ENCODE measurements at places on chromosomes 1 and 21. TPM values are rescaled to one million over a fixed set of nuclear protein-coding genes. Genes with fewer than 3 reads are reported as not detected.
A peak's percentile ranks its signal among the peaks of the same experiment; 100 is the strongest.

DNA sequence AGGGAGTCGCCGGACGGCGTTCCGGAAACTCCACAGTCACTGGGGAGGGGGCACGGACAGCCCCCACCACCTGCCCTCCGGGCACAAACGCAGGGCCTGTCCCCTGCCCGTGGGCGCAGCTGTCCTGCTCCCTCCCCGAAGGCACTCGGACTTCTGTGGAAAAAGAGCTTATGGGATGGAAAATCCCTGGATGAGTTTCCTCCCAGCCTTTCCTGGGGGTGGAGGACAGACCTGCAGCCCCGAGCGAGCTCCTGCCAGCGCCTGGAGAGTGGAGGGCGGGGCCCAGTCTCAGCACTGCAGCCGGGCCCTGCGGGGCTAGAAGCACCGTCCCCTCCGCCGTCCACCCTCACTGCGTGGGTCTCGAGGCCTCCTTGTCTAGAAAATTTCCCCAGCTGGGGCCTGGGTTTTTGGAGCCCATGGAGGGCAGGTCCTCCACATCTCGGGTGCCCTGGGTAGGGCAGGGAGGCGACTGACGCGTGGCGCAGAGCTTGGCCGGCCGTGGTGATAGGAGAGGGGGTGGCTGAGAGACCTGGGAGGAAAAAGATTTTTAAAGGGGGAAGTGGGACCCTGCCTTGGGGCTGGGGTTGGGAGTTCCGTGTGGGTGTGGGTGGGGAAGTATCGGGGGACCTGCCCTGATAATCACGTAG lies 6.4 kb upstream of the COL6A1 start:
- DNase-seq = no peak

DNA sequence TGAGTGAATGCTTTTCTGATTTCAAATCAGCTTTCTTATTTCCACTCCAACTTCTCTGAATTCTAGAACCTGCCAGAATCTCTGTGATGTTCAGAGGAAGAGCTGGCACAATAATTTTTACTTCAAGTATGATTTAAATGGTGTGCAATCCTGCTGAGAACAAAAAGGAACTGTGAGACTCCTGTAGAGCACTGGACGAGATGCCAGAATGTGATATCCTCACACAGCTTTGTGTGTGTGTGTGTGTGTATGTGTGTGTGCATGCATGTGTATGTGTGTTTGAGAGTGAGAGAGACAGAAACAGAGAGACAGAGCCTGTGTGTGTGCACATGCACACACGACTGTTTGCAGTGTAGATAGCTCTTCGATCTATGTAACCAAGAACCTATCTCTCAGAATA lies 713.6 kb upstream of the ZP4 start:
- DNase-seq = no peak

DNA sequence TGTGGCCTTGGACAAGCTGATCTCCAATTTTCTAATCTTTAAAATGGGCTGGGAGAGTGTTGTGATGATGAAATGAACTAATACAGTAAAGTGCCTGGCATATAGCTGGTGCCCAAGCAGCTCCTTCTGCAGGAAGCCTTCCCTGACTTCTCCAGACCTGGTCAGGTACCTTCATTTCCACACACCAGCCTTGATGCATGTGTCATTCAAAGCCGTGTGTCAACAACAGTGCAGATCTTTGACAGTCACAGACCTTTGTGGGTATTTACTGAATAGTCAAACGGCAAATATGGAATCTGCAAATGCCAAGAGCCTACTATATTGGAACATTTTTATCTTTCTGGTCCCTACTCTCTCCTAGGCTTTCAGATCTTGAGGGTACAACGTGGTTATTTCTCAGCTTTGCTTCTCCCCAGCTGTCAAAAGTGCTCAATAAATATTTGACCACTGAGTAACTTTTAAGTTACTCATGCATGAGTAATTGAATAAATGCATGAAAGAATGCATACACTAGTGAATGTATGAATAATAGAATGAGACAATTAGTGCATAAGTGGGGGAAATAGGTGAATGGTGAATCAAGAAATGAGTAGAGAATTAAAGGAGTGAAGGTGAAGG lies 75.4 kb downstream of the MDM4 start:
- DNase-seq = no peak

DNA sequence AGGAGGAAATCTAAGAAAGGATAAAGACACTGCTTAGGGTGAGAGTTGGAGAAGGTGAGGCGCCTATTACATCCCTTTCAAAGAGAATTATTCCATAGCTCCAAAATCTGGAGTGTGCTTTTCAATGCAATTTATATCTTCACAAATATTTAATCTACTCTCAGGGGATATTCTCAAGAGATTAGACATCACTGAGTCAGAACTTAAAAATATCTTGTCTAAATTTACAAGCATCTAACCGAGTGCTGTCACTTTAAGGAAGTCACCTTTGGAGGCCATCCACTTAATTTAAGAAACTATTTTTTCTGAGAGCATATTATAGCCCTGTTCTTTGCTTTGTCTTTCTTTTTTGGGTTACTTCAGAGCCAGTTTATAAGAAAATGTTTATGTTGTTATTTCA lies 134.6 kb downstream of the TNFSF18 start:
- no peak for DNase-seq

DNA sequence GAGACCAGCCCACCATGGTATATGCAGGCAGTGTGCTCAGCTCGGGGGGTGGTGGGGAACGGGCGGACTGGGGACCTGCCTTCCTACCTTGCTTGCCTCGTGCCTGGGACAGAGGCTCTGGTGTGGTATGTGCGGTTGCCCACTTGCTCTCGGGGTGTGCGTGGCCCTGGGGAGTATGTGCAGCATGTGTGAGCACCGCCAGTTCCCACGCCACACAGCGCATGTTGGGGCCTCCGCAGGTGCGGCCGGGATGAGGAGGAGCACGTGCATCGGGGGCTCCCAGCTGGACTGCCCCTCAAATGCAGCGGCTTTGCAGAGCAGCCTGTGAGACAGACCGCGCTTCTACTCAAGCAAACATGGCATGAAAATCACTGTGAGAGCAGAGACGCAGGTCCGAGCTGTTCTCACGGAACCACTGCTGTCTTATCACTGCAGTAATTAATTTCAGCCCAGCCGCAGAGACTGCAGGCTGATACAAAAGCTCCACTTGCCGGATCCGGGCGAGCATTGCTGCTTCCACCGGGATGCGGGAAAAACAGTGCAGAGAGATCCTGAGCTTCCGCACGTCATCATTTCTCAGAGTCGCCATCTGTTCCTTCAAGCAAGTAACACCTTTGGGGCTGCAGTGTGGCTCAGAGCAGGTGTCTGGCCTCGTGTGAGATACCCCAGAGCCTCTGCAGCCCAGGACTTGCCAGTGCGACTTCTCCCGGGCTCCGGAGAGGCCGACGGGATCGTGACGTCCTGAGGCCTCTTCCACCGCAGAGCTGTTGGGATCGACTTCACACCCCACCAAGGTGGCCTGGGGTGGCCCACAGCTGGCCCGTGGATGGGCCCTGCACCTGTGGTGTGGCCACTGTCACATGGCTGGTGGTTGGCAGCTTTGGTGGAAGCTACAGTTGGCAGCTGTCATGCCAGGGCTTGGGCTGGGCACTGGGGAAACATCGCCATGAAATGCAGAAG lies 92.6 kb upstream of the ACTRT2 start:
- no peak for DNase-seq

DNA sequence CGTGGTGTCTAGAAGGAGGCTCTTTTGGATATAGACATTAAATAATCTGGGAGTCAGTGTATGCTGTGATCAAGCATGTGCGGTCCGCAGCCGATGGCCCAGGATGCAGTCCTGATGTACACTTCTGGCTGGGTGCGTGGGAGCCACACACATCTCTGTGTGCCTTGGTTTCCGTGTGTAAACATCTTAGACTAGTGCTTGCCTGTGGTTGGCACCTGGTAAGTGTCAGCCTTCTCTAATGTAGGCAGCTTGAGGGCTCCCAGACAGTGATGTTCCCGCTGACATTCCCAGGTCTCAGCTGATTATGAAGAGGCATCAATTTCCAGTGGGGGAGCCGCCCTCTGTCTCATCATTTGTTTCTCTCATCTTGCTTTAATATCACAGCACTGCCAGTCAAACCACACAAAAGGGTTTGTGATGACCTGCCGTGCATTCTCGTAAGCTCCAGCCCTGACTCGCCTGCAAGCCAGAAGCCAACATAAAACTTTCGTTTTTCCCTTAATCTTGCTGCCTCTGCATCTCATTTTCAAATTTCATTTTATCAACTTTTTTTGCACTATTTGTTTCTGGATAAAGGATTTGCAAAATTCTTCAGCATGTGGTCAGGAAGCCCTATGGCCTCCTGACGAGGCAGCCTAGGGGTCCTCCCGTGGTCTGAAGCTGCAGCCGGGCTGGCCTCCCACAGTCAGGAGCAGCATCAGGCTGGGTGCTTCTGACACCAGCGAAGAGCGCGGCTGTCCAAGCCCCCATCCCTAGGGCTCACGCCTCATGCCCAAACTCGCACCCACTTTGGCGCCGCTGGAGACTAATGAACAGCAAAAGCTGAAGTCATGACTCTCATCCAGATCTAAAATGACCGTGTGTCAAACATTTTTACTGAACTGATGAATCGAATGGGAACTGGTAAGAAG lies 28.1 kb downstream of the PDE9A start:
- DNase-seq = no peak

- no peak for DNase-seq
These were observed 7.7 kb downstream of the ARID1A start for GRCh38 chr1:26703478-26703877.

GRCh38 chr1:167454894-167455785 lies 63.2 kb downstream of the CD247 start:
- peak; percentile 70 for DNase-seq

DNA sequence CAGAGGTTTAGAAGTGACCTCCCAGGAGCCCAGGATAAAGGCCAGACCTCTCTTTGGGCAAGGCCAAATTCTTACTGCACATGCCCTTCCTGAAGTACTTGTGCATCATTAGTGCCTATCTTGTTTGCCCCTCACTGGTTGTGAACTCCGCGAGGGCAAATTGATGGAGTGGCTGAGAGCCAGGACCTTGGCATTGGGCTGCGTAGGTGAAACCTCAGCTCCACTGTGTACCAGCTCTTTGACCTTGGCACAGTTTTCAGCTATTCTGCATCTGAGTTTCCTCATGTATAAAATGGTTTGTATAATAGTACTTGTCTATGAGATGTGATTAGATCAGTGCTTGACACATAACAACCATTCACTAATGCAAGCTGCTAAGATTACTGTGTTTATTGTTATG lies 11.5 kb downstream of the OTUD3 start:
- no peak for DNase-seq

GRCh38 chr1:192477630-192478029 lies 97.9 kb upstream of the RGS1 start:
- no peak for DNase-seq

DNA sequence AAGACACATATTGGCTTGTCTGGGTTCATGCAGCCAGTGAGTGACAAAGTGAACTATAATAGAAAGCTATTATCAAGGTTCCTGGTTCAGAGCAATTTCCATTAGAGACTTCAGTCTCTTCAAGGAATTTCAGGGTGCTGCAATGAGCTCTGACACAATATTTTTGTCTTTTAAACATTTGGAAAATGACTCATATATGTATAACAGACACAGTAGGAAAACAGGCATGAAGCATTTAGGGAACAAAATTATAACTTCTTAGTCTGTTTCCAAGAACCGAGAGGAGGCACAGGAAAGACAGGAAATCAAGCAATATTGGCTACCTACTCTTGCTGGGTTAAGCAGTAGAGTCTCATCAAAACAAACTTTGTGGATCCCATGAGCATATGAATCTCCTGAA lies 170.4 kb downstream of the PTPRC start:
- DNase-seq = no peak

DNA sequence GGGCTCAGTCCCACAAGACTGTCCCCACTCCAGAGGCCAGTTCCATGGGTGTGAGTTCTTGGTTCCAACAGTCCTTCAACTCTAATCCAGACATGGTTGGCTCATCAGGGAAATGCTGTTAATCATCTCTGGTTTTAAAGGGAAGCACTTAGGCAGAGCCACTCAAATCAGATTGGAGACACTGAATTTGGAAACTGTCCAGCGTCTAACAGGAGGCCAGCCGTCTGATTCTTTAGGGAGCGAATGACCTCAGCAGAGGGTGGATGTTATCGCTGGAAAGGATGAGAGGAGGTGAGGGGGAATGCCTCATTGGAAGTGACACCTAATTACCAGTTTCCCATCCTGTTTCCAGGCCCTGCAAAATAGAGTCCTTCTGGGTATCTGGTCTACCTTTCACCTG lies 22.8 kb upstream of the LRRC38 start:
- no peak for DNase-seq

- peak; percentile 81 for DNase-seq
These were observed 412.4 kb downstream of the DISC1 start for GRCh38 chr1:232038706-232039677.

DNA sequence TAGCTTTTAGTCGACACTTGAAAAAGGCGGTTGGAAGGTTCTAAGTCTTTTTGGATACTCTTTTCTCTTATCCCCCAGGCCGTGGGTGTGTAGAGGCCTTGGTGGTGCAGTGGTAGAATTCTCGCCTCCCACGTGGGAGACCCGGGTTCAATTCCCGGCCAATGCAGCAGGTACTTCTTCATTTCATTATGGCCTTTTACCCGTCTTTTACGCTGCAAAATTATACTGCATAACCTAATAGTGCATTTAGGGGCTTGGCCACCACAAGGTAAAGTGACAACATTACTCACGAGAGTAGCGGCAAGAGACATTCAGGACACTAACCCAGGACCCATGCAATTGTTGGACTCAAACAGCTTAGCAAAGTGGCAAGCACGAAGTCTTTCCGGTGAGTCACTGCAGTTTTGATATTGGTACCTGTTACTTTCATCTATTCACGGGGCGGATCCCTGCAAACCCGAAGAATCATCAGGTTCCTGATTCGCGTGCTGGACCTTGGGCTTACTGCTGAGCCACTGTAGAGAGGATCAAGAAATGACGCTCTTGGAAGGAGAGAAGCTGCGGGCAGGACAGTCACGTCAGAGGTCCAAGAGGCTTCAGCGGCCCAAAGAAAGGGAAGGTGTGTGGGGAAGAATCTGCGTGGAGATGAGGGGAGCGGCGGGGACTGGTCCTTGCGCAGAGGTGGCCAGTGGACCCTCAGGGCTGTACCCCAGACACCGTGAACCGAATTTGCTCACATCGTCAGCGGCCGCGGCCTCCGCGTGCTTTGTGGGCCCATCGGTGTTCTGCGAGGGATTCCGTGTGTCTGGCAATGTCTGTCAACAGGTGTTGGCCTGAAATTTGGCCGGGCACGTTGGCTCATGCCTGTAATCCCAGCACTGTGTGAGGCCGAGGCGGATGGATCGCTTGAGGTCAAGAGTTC lies 12.9 kb upstream of the RNU1-4 start:
- DNase-seq = peak; percentile 9

DNA sequence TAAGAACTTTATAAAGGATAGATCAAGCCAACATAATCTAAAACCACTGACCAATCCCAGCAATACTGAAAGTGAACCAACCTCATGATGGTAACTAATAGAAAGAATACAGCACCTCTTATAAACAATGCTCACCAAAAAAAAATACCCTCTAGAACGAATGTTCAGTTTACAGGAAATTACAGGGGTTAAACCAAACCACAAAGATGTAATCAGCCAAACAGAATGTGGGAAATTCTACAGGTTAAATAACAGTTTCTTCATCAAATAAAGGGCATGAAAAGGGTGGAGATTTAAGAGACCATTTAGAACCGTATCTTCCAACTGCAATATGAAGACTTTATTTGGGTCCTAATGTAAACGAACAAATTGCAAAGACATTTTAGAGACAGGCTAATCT lies 30.4 kb downstream of the ARID4B start:
- DNase-seq = no peak

The VSIG8 gene
- not detected for total RNA-seq

The CRYAA gene
- total RNA-seq = not detected

The CD164L2 gene
- 0.54 TPM for total RNA-seq

The S100A6 gene
- total RNA-seq = 385 TPM

The LCE2C gene
- not detected for total RNA-seq

The MROH7 gene
- 24.1 TPM for total RNA-seq

The HPDL gene
- total RNA-seq = 0.71 TPM

The DNAH14 gene
- total RNA-seq = 75.9 TPM
